Activated CD8-positive, alpha-beta T cell treated with anti-CD3 and anti-CD28 coated beads, Interleukin-2, amount 10 ng/mL, durations not matched to agents 7 days and 5 days (primary cell): ENCODE measurements at places on chromosomes 3 and 15. TPM values are rescaled to one million over a fixed set of nuclear protein-coding genes. Genes with fewer than 3 reads are reported as not detected.

DNA sequence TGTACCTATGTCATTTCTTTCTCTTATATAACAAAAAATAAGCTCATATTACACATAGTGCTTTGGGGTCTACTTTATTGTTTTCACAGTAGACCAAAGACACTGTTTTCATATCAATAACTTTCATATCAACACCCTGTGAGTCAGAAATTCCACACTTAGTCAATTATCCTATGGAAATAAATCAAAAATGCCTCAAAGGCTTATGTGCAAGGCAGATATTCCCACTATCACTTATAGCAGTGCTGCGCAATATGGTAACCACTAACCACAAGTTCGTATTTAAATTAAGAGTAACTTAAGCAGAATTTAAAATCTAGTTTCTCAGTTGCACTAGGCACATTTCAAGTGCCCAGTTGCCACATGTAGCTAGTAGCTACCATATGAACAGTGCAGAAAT, 15.9 kb downstream of the SCG3 start:
- no peak for DNase-seq

CKMT1B gene
- total RNA-seq, result not detected

DNA sequence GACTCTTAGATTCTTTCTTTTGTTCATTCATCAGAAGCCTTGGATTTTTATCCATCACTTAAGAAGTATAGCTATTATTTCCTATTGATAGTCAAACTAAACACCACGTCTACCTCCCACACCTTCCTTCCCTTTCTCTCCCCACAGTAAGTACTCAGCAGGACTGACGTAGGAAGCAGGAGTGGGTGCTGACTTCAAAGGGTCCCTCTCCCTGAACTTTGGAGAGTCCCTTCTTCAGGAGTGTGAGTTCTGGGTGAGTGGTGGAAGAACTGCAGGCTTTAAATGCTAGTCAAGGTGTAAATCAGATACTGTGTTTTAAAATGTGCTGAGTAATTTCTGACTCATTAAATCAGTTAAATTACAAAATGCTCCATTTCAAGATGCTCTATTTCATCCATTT, 126.5 kb upstream of the BFSP2 start:
- no peak for DNase-seq

DNA sequence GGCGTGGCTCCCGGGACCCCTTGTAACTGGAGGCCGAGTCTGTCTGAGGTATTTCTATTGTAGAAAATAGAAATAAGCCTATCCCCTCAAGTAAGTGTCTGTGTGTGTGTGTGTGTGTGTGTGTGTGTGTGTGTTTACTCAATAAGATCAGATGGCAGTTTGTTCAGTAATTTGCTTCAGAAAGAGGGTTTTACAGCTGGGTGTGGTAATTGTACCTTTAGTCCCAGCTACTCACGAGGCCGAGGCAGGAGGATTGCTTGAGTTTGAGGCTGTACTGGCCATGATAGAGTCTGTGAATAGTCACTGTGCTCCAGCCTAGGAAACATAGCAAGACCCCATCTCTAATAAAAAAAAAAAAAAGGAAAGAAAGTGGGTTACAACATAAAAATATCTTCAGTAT, 8.7 kb downstream of the SPINT1 start:
- DNase-seq, result no peak

DNA sequence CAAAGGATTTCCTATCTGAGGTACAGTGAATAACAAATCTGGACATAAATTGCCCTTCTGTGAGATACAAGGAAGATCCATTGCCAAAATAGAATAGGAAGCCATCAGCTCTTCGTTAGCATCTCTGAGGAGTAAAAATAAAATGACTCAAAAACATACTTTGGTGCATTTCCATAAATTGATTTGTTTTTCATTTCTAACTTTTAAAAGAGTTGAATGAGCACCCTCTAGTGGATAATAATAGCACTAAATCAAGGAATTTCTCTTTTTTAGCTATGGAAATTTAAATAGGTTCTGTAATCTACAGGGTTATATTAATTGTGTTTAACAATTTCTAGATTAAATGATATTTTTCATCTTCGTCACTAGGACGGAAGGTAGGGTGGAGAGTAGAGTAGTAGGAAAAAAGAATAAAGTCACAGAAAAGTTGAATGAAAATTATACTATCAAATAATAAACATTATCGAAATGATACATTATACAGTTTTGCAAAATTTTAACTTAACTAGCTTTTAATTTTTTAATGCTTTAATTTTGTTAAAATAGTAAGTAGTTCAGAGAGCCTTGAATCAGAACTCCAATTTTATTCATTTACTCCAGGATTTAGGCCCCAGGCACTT, 6.4 kb downstream of the NSUN3 start:
- DNase-seq, result no peak

JAGN1 gene
- total RNA-seq, result 30.2 TPM

DNA sequence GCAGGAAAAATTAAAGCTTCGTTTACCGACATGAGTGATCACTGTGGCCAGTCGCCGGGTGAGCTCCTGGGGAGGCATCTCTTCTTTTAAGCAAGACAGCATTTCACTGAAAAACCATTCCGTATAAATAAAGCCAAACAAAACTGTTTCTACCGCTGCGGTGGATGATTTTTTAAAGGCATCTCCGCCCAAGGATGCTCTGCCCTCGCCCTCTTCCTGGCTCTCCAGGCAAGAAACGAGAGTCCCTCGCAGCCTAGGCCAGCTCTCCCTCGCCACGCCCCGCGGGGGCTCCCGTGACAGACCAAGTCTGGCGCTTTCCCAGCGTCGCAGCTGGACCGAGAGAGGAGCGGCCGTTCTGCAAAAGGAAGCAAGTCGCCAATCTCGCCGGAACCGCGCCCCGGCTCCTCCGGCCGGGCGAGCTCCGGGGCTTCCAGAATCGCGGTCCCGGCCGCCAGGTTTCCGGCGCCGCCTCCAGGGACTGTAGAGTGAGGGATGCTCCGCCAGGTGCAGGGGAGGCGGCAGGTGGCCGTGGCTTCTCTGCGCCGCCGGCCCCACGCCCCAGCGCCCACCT, 458 bp downstream of the MCF2L2 start:
- DNase-seq, result peak; percentile 50

DNA sequence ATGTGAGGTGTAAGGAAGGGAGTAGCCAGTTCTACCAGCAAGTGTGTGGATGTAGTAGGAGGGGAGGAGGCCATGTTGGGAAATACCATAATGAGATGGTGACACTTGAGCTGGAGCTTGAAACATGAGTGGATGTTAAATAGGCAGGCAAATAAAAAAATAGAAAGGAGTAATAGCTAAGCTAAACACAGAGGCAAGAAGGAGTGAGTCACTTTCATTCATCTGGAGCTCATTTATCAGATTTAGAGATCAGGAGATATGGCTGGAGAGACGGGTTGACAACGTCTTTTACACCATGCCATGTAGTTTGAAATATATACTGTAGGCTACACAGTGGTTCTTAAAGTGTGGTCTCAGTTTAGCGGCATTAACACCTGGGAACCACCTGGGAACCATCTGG, 390.5 kb downstream of the DIPK2A start:
- DNase-seq, result no peak

DNA sequence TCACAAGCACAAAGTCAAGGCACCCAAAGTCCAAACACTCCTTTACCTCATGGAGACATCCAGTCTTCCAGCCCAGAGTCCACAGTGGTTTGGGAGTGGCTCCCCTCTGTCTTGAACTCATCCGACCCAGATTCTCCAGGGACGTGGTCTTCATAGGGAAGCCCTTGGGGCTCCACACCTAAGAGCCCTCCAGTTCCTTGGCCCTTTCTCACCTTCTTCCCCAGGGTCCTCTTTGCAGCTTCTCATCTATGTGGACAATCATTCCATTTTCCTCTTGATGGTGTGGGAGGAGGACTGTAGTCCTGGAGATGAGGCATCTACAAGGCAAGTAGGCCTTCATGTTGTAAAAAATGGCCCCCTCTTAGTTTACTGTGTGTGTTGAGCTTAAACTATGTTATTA, 87.3 kb upstream of the RNF7 start:
- no peak for DNase-seq

- no peak for DNase-seq
Measured at GRCh38 chr3:12226031-12226430, 62.8 kb upstream of the PPARG start.

GRCh38 chr15:72047020-72047419, 70.9 kb downstream of the MYO9A start:
- DNase-seq, result no peak

- no peak for DNase-seq
Measured at GRCh38 chr3:61890586-61890985, 329.2 kb downstream of the PTPRG start.

GRCh38 chr3:10337323-10338163, 16.6 kb upstream of the SEC13 start:
- DNase-seq, result no peak

- DNase-seq, result peak; percentile 87
Measured at GRCh38 chr3:18444595-18445400, 19.7 kb upstream of the SATB1 start.

MEX3B gene
- total RNA-seq, result 0.63 TPM

DNA sequence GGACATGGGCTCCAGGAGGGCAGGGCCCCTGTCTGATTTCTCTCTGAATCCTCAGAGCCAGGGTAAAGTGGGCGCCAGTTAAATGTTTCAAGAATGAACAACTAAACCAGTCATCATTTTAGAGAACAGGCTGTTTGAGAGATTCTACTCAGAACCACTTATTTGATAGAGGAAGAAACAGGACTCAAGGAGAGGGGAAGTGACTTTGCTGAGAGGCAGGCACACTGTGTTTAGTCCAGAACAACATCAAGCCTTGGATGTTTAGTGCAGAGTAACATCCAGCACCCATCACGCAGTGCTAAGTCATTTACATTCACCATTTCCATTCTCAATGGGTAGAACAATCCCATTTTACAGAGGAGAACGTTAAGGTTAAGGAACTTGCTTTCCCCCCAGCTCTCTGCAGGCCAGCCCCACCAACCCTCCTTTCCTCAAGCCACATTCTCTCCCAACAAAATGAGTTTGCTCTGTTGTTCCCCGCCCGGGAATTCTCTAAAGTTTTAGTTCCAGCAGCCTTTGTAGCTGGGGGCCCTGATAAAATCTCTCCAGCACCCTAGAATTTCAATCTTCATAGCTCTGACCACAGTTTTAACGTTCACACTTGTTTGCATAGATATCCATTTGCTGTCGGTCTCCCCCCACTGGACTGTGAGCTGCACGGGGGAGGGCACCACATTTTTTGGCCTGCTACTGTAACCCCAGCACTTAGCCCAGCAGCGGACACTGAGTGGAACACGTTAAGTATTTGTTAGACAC, 962 bp downstream of the NMNAT3 start:
- no peak for DNase-seq

DNA sequence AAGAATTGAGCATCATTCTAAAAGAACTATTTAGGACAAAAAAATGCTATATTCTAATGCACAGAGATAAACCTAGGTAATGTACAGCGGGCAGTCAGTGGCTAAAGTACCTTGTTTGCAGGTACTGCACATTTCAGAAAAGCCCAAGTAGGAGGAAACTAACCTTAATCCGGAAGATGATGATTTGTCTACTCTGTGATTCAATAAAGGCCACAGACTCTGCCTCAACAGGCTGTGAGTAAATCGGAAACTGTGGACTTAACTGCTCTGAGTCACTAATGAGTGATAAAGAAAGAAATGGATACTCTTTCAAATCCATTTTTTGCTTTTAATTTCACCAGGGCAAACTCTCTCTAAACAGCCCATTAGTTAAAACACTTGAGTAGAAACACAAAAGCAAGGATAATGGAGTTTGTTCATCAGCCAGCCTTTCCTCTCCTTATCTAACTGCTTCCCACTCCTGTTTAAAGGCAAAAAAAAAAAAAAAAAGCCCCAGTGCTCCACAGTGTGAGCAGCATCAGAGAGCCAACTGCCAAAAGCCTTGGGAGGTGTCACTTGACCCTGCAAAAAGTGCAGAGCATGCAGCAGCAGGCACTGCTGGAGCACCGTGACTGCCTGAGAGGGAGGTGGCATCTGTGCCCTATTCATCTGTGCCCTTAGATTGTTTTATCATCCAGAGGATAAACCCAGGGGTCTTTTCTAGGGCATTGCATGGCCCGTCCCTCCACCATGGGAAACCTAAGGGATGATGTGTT, 187.7 kb downstream of the SATB1 start:
- no peak for DNase-seq

CD96 gene
- 293 TPM for total RNA-seq

DNA sequence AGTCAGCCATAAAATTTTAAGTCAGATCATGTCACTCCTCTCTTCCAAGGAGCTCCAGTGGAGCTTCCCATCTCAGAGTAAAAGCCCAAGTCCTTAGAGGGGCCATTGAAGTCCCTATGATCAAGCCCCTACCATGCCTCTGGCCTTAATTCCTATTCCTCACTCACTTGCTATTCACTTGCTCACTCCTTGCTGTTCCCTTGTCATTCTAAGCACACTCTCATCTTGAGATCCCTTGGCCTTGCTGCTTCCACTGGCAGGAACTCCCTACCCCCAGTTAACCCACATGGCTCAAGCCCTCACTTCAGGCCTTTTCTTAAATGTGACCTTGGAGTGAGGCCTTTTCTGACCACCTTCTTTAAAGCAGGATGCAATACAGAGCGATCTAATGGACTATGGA, 12.3 kb upstream of the SECISBP2L start:
- DNase-seq, result no peak

DNA sequence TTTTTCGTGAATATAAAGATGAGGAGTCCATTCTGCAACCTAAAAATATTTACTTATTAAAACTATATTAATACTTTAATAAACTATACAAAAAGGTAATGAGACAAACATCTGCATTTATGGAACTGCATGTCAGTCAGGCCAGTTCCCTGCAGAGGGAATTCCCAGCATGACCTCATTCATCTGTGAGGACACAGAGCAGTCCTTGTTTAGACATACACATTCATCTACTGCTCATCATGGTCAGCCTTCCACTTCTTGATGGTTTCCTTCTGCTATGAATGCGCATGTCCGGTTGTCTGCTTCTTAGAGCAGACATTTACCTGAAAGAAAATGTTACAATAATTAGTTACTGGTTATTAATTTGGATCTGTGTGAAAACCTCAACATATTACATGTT, 3.3 kb upstream of the ACTR8 start:
- DNase-seq, result no peak

GRCh38 chr3:195007151-195007550, 263.8 kb downstream of the XXYLT1 start:
- DNase-seq, result no peak

MST1 gene
- 3.8 TPM for total RNA-seq

DNA sequence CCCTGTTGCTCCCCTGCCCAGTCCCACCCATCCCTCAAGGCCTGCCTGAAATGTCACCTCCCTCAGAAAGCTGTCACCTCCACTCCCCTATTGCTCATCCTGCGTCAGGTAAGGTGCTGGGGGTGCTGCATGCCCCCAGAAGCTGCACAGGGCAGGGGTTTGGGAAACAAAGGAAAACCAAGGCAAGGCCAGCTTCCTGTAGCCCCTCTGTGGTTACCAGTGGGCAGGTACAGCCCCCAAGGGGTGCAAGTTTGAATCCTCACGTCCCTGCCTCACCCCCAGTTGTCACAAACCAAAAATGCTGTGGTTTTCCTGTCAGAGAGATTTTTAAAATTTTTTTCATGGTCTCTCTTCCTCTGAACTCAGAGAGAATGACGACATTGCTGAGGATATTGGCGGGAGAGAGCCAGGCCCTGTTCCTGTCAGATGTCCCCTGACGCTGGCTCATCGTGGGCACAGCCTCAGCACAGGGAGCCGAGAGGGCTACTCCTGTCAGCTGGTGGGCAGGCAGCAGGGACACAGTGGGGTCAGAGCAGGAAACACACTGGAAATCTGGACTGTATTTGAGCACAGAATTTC, 27.0 kb downstream of the PSTPIP1 start:
- peak; percentile 82 for DNase-seq
